ENCODE measurements at places on chromosomes 2 and 18. TPM values are rescaled to one million over a fixed set of nuclear protein-coding genes. Genes with fewer than 3 reads are reported as not detected.

DNA sequence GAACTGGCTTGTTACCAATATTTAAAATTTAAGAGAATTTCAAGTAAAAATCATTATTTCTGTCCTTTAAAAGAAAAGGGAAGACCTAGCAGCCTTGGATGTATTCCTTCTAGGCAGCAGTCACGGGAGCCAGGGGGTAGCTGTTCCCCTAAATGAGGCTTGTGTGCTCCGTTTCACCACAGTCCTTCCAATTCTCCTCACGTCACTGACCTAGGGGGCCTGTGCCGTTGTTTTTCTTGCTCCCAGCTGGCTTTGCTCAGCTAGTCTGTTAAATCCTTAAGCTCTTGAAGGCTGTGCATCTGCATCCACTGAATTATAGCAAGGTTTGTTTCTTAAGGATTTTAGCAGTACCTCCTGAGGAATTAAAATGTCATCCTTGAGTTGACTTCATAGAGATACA lies 9.9 kb downstream of the KLHL23 start:
- no peak for DNase-seq

GRCh38 chr2:55461679-55462078 lies 42.0 kb upstream of the CCDC88A start:
- DNase-seq, result no peak

The FAM210A gene
- 16.2 TPM for polyA plus RNA-seq

DNA sequence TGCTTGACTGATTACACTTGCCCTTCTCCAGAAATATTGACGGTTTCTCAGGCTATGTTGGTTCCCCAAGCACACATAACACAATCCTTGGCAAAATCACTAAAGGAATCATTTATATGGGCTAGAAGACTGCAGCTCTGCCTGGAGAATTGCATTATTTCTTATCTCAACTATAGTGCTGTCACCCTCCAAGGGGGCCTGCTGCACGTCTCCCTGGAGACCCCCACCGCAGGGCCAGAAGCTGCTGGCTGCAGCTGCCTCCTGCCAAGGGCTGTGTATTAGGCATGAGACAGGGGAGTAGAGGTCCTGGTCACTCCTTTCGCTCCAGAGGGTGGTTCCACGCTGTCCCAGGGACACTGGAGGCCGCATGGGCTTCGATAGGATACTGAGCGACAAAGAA lies 76.6 kb downstream of the LRRC30 start:
- no peak for DNase-seq

The CBLN2 gene
- polyA plus RNA-seq, result 13.9 TPM

The DUSP2 gene
- 2.7 TPM for polyA plus RNA-seq

- DNase-seq, result no peak
These were observed 38.2 kb downstream of the DNAJC10 start for GRCh38 chr2:182754231-182754630.

The SNORC gene
- 2.4 TPM for polyA plus RNA-seq

The EMILIN2 gene
- polyA plus RNA-seq, result 12.4 TPM

The PDCL3 gene
- 30.2 TPM for polyA plus RNA-seq

The TRPM8 gene
- not detected for polyA plus RNA-seq

DNA sequence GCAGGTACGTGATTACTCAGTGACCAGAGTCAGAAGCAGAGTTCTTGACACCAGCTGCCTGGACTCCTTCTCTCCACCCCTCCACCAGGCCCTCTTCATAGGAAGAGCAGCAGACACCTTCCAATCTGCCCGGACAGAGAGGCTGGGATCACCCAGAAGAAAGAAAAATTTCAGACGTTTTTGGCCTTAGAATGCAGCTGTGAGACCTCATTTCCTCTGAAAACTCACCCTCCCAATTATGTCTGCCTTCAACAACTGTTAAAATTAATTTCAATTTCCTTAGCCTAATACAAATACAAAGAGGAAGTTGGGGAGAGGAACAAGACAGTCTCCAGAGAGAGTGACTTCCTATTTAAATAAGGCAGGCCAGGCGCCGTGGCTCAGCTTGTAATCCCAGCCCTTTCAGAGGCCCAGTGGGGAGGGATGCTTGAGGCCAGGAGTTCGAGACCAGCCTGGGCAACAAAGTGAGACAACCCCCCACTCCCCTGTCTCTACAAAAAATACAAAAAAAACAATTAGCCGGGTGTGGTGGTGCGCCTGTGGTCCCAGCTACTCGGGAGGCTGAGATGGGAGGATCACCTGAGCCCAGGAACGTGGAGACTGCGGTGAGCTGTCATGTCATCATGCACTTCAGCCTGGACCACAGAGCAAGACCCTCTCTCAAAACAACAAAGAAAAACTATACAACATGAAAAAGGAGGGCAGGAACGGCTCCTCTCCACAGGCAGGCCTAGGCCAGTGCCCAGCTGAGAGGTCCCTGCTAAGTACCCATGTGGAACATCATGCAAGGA lies 1.6 kb downstream of the SLC66A2 start:
- no peak for DNase-seq

DNA sequence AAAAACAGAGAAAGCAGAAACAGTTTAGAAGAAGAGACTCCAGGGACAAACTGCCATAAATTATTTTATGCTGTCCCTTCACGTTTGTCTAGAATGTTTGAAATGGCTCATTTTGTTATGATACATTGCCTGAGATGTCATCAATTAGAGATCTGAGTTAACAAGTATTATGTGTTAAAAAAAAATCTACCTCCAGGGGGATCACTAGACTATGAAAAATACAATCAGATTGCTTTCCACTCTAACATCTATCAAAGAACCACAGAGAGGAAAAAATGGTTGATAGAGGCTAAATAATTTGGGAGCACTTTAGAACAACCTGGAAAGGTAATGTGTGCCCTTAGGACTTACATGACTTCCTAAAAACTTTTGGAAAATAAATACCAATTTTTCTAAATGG lies 103.8 kb upstream of the CCDC150 start:
- DNase-seq, result no peak

DNA sequence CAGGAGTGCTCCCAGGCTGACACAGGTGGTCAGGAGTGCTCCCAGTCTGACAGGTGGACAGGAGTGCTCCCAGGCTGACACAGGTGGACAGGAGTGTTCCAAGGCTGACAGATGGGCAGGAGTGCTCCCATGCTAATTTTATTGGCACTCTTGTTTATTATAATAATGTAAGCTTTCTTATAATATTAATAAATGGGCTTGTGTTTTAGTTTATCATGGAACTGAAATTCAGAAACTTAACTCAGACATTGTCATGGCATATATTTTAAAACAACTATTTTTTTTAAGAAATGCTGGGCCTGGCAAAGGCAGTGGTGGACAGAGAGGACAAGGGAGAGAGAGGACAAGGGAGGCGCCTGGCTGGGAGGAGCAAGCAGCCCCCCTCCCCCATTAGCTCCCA lies 18.7 kb downstream of the ANO7 start:
- DNase-seq, result no peak

DNA sequence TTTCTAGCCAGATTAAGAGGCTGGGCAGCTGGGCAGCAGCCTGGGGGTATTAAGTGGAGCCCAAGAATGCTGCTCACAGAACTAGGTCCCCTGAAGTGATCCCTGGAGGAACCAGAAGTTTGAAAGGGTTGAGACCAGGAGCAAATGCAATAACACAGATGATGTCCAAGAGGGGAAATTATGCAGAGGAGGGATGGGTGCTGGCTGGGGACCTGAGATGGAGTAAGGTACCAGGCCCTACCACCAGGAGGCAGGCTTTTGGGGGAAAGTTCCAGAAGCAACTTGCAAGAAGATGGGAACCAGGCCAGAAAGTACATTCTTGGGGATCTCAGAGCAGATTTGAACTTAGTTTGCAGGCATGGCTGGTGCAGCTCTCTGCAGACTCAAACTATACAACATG lies 175.1 kb downstream of the NCK2 start:
- DNase-seq, result no peak

DNA sequence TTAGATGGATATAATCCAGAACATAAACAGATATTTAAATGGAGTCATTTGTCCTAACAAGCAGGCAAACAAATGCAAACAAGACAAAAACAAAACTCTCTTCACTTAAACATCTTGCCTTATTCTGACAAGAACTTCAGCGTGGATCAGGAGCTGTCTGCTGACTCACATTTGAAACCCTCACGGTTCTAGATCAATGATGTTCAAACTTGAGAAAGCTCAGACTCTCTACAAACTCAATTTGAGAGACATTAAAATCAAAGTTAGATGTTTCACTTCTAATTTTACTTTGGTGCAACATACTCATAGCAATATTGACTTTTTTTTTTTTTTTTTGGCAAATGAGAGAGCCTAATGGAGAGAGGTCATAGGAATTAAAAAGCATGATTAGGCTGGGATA lies 362.8 kb upstream of the SLC14A2 start:
- no peak for DNase-seq

- DNase-seq, result no peak
These were observed 108.1 kb downstream of the MYT1L start for GRCh38 chr2:2222931-2223330.

DNA sequence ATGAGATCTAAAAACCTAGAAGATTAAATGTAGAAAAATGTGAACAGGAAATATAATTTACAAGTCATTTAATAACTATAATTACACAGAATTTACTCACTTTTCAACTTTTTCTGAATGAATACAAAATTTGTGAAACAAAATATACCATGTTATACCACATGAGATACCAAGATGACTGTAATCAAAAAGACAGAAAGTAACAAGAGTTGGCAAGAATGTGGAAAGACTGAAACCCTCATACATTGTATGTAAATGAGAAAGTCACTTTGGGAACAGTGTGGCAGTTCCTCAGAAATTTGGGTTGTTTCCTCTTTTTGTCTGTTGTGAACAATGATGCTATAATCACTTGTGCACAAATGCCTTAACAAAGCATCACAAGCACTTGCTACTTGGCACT lies 145.4 kb upstream of the ZNF804A start:
- DNase-seq, result no peak

DNA sequence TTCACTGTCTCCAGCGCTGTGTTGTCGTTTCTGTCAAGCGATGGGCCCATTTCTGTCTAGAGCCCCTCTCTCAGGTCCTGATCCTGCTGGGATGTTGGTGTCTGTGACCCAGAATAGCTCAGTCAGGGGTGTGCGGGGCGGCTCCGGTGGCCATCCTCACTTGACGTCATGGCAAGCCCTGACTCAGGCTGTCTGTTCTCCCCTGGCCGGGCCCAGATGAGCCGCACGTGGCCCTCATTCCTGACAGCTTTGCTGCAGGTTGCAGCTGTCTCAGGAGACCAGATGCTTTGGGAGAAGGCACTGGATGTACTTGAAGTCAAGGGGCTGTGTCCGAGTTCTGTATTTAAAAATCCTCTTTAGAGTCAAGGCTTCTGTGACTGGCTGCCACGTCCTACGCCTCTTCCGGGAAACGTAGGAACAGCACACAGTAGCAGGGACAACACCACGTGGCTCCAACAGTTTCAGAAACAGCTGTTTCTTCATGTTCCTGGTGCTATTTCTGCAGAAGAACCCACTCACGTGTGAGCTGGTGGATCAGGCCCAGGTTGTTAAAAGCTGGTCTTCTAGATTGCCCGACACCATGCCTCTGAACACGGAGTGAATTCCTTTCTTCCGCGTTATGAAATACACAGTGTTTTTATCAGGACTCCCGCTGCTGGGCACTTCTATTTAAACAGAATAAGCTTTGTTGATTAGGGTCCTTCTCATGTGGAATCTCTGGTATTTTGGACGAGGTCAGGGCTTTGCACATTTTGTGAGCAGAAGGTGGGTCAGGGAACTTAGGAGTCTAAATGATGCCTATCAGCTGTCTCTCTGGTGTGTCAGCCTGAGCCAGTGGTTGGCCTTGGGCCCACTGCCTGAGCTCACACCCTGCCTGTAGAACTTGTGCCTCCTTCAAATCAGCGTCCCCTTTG lies 28.3 kb upstream of the NTSR2 start:
- DNase-seq, result no peak

All from left renal pelvis (tissue), 4 donors.